ENCODE measurements at places on chromosomes 4 and X. TPM values are rescaled to one million over a fixed set of nuclear protein-coding genes. Genes with fewer than 3 reads are reported as not detected.

The APELA gene
- polyA plus RNA-seq, result 0.03 TPM

The RBM46 gene
- polyA plus RNA-seq, result not detected

The HMGB2 gene
- 12.3 TPM for polyA plus RNA-seq

The ADH1C gene
- 4.7 TPM for polyA plus RNA-seq

The GPR78 gene
- not detected for polyA plus RNA-seq

All from psoas muscle (tissue), 8 donors.